ENCODE measurements at places on chromosomes 2 and 18.

GRCh38 chr2:33060405-33060804 is 113.7 kb downstream of the LTBP1 start:
- no peak for DNase-seq

DNA sequence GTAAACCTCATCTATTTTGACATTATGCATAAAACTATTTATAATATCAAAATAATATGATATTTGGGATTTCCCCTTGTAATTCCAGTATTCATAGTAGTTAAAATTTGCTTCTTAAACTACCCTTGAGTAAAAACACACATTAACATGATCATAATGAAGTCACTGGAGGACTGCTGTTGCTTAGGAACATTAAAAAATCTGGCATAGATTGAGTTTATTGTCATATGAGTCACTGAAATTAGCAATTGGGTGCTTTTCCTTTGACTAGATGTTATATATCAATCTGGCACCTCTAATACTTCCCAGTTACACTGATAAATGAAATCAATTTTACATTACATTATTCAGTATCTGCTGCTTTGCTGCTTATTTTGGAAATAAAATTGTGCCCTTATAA is 57.0 kb upstream of the ZC3H15 start:
- DNase-seq = no peak

- no peak for DNase-seq
Measured at GRCh38 chr2:44935729-44936098, 5.8 kb upstream of the SIX3 start.

GRCh38 chr2:106830191-106830590 is 55.8 kb downstream of the ST6GAL2 start:
- no peak for DNase-seq

DNA sequence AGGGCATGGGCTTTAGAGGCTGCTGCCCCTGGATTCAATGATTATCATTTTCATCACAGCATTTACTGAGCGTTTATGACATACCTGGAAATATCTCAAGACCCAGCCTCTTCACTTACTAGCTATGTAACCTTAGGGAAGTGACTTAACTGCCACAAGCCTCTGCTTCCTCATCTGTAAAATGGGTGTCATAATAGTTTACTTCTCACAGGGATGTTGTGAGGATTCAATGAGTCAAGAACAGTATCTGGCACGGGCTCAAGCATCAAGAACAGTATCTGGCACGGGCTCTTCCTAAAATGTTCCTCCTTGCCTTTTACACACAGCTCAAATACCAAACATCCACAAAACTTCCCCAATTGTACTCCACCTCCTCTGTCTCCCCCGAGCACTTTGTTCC is 31.4 kb downstream of the LGALSL start:
- DNase-seq = no peak

DNA sequence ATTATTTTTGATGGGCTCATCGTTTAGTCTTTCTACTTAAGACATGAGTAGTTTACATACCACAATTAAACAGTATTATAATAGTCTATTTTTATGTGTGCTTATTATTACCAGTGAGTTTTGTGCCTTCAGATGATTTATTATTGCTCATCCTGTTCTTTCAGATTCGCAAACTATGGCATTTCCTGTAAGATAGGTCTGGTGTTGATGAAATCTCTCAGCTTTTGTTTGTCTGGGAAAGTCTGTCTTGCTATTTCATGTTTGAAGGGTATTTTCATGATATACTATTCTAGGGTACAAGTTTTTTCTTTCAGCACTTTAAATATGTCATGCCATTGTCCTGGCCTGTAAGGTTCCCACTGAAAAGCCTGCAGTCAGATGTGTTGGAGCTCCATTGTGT is 101.3 kb downstream of the DNAH7 start:
- no peak for DNase-seq

DNA sequence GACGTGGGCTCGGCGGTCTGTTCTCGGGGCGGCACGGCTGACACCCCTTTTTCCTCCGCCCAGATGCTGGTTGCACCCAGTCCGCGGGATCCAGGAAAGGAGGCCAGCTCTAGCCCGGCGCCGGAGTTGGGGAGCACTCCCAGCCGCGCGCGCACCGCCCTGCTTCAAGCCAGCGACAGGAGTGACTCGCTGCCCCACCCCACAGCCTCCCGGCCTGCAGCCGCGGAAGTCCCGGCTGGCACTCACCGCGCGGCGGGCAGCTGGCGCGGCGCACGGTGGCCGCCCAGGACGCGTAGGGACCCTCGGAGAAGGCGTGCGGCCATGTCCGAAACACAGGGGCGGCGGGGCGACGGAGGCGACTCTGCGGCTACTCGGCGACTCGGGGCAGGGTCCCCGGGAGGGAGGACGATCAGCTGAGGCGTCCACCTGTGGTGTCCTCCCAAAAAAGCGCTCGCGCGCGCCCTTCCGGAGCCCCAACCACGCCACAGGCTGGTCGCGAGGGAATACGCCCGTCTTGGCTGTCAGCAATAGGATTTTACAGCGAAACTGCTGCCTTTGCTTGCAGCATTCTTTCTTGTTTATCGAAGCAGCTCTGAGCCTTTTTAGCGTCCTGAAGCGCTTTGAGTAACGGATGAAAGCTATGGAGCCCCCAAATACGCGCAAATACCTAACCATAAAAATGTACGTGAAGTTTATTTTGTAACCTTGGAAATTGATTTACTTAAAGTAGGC is at the start of gene ACADL:
TSS of gene ACADL (minus strand) at position 507 of the 732 bp plus-strand sequence. CDS start at position 323, 184 bp downstream.
- DNase-seq = no peak

GRCh38 chr2:73981081-73982001 is 3.4 kb upstream of the TET3 start:
- DNase-seq = peak; percentile 40

DNA sequence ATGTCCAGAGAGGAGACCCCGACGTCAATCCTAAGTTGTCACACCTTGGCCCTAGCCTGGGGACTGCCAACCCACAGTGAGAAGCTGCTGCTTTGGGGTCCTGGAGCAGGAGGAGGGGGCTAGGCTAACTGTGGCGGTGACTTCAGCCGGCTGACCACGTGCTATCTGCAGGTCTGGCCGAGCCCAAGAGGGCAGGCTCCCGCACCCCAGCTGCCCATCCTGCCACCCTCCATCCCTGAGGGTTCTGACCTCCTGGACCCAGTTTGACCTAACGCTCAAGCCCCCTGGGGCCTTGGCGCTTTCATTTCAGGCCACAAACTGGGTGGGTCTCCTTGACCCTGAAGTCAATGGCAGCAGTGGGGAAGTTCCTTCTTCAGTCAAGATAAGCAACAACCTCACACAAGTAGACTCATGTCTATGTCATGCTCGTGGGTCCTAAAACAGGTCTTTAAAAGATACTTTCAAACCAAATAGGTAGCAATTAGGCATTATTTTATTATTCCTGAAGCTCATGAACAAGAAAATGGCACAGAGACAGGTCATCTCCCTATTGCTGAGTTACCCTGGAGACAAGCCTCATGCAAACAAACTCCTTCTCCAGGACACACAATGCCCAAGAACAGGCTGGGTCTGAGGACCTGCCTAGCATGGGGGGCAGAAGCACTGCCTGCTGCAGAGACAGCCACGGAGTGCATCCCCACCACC is 2.3 kb downstream of the HES6 start:
- no peak for DNase-seq

DNA sequence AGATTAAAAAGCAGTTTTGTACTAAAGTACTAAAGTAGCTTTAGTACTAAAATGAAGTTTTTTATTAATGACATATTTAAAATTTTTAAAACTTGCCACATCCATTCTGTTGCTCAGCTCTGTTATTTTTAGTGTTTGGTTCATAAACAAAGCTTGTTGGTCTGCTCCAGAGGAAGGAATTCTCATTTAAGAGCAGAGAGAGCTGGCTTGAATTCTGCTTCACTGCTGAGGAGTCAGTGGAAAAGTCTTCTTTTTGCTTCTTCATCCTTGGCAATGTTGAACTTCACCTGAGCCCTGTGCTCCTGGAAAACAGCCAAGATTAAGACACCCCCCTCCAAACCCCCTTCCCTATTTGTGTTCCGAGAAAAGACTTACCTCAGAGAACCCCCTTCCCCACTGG is 40.6 kb downstream of the TMEM87B start:
- no peak for DNase-seq

GRCh38 chr2:239723486-239724193 is 301.5 kb downstream of the NDUFA10 start:
- DNase-seq = no peak

- DNase-seq = no peak
Measured at GRCh38 chr2:235705296-235705695, 211.5 kb downstream of the AGAP1 start.

DNA sequence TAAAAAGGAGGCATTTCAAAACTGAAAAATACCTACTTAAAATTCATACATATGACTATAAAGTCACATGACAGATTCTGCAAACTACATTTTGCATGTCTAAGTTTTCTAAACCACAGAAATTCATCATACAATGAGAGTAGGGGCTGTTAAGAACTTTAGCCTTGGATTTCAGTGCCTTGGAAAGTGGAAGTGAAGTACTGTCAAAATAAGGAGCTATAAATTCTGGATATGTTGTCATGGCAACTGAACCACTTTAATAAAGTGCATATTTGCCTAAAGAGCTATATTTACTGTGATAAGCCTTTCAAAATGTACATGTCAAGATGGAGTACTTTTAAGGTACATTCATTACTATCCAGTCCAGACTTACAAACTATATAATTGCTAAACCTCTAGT is 227.1 kb downstream of the RAB3GAP1 start:
- no peak for DNase-seq
